ENCODE measurements at places on chromosomes 3 and 15.

DNA sequence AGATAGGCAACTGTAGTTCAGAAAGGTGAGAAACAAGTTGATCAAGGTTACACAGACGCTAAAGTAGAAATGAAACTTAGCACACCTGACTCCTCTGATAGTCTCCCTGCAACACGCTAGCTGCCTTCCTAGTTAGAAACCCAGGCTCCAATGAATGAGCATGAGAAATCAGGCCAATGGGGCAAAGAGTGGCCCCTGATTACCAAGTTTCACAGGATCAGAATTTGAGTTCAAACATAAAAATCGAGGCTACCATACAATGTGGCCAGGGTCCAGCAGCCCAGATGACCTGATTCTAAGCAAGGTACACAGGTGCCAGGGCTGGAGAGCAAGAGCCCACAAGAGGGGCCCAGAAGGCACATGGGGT is 7.7 kb downstream of the PLD1 start:
- DNase-seq: no peak

- DNase-seq: no peak
Observed at GRCh38 chr3:33749546-33750210, 31.6 kb upstream of the CLASP2 start.

DNA sequence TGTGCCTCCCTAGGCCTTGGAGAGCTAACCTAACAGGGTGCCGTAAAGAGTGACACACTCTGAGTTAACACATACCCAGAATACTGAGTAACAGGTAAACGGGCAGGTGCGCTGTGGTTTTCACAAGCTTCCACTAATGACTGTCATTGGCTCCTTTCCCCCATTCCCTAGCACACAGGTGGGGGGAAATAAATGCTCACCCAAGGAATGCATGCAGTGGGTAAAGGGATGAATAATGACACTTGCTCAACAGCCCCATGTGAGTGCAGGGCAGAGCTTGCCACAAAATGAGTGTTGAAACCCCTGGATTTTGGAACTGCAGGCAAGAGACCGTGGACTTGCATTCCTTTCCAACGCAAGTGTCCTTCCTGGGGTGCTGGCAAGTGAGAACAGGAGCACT is 57.6 kb downstream of the ADAMTS17 start:
- no peak for DNase-seq

DNA sequence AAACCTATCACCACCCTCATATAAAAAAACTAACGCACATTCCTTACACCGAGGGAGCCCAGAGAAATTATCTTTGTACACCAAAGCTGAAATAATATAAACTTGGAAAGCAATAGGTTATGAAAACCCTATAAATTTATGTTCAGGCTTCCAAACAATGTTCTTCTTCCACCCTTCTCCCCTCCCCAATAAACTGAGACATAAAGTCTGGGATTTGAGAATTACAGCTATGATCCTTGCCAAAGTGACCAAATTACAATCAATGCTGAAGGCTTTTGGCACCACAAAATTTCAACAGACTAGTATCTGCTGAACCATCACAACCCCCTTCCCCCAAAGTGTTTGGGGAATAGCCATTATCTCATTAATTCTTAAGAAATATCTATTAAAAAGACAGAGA is 237.8 kb downstream of the FMN1 start:
- DNase-seq: no peak

DNA sequence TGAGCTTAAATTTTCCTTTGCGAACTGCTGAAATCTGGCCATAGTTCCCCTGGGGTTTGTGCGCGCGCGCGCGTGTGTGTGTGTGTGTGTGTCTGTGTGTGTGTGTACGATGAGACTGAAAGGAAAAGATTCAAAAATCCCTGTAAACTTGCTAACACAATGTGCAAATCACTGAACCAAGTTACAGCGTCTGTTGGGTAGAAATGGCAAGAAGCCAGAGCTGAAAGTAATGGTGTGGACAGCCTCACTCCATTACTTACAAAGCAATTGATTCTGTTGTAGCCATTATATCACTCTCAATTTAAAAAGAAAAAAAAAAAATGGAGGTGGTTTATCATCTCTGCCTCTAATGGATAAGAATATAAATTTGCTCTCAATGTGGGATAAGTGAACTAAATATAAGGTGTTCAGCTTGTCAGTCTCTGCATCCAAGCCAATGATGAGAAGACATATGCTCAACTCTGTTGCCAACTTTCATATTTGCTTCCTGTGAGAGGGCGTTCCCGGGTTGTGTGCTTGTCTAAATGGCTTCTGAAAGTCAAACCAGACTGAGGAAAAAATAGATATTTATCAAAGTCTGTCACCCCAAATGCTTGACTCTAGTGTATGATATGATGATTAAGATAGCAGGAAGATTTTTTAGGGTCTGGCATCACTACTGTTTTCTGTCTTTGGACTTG is 422.2 kb downstream of the ZNF385D start:
- no peak for DNase-seq

All from left renal pelvis (tissue), 4 donors.